ENCODE measurements at places on chromosomes 6 and 20.

DNA sequence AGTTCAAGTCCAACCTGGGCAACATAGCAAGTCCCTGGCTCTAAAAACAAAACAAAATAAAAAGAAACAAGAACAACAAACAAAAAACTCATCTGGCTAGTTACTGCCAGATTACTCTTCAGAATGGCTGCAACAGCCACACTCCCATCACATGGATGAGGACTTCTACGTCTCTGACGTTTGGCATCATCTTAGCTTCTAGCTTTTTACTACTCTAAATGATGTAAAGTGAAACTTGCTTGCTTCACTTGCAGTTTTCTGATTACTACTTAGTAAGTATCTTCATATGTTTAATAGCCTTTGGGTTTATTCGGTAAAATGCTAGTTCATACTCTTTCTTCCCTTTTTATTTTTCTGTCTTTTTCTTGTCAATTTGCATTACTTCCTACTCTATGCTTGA lies 161.1 kb upstream of the CARMIL1 start:
- DNase-seq = no peak

- DNase-seq = no peak
Measured at GRCh38 chr20:21874921-21875320, 169.5 kb downstream of the PAX1 start.

- DNase-seq = no peak
Measured at GRCh38 chr20:823574-823902, 10.0 kb upstream of the FAM110A start.

DNA sequence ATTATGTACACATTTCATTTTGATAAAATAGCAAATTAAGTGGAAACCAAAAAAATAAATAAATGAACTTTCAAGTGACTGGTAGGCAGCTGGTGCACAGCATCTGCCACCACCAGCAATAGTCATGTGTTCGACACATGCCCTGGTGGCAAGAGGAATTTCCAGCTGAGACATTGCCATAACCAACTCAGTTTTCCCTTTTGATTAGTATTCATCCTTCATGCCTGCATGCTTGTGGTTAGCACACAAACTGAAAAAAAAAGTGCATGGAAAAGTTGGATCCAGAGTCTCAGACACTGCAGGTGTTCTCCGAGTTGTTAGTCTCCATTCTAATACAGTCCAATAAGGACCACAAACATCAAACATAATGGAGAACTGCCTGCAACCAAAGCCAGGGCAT lies 156.0 kb upstream of the SOX4 start:
- DNase-seq = no peak

DNA sequence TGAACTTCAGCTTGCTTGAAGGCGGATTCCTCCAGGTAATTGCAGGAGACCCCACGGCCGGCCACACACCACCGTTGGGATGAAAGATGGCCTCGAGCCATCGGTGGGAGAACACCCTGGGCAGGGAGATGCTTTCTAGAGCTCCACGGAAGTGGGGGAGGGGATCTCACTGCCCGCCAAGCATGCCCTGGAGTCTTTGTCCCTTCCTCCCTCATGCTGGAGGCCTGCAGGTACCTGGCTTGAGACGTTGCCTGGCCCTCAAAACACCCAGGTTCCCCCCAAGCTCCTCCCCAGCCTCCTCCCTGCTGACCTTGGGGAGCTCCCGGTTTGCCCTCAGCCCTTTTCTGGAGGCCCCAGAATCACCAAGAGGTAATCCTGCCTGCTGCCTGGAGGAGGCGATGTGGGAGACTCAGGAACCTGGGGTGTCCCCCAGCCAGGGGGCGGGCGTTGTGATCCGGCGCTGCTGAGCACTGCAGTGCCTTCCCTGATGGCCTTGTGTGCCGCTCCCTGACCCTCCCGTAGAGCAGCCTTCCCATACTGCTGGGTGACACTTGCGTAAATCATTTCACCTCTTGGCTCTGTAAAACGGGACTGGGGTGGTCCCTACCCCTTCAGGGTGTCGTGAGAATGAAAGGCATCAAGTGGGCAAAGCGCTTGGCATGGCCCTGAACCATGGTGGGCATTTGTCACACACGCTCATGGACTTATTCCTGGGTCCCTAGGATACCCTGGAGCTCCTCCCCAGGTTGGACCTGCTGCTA lies 91.4 kb downstream of the CEBPB start:
- no peak for DNase-seq
